ENCODE measurements at places on chromosomes 4 and X.

GRCh38 chr4:26104056-26104685, 190.2 kb downstream of the SMIM20 start:
- DNase-seq, result no peak

- DNase-seq, result no peak
Measured at GRCh38 chr4:42612898-42613297, 44.0 kb downstream of the ATP8A1 start.

- DNase-seq, result no peak
Measured at GRCh38 chr4:48907706-48908477, 1.3 kb upstream of the OCIAD2 start.

DNA sequence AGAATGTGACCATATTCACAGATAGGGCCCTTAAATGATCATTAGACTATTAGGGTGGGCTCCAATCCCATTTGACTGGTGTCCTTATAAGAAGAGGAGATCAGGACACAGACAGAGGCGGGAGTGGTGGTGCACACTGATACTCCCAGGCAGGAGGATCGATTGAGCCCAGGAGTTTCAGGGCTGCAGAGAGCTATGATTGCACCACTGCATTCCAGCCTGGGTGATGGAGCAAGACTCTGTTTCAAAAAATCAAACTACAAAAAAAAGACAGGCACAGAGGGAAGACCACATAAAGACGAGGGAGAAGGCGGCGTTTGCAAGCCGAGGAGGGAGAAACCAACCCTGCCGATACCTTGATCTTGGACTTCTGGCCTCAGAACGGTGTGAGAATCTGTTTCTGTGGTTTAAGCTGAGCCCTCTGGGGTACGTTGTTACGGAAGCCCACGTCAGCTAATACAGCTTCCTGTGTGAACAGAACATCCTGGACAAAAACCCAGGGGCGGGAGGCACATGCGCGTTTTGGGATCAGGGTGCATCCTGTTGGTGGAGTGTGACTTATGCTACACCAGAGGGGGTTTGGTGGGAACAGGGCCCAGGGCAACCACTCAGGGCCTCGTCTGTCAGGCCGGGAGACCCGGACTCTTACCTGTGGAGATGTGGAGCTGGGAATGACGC, 211.8 kb upstream of the PSAPL1 start:
- peak; percentile 10 for DNase-seq

DNA sequence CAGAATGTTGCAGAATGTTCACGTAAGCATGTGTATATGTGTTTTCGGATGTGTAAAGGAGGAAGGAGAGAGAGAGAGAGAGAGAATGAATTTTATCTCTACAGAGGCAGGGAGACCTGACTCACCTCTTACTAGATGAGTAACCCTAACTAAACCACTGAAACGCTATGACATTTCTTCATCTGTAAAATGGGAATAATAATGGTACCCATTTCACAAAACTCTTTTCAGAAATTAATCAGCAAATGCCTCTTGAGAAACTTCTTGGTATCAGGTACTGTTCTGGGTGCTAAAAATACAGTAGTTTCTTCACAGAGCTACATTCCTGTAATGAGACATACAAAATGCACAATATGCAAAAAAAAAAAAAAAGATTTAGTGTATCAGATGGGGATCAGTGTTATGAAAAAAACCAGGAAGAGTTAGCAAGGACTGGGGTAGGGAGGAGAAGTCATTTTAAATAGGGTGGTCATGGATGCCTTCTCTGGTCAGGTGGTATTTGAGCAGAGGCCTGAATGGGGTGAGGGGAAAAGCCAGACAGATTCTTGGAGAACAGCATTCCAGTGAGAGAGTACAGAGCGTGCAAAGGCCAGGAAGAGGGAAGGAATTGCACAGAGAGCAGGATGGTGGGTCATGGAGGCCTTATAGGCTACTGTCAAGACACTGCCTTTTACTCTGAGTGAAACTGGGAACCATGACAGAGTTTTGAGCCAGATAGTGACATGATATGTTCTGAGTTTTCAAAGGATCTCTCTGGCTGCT, 84.9 kb upstream of the SPANXB1 start:
- DNase-seq, result no peak

DNA sequence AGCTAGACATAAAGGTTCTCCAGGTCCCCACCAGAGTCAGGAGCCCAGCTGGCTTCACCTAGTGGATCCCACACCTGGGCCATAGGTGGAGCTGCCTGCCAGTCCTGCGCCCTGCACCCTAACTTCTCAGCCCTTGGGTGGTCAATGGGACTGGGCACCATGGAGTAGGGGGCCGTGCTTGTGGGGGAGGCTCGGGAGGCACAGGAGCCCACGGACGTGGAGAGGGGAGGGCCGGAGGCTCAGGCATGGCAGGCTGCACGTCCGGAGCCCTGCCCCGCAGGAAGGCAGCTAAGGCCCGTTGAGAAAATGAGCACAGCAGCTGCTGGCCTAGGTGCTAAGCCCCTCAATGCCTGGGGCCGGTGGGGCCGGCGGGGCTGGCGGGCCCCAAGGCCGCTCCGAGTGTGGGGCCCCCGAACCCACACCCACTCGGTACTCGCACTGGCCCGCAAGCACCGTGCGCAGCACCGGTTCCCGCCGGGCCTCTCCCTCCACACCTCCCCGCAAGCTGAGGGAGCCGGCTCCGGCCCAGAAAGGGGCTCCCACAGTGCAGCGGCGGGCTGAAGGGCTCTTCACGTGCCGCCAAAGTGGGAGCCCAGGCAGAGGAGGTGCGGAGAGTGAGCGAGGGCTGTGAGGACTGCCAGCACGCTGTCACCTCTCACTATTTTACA, 291.1 kb downstream of the KLHL4 start:
- no peak for DNase-seq

GRCh38 chr4:97646997-97647396, 496.3 kb downstream of the STPG2 start:
- no peak for DNase-seq

DNA sequence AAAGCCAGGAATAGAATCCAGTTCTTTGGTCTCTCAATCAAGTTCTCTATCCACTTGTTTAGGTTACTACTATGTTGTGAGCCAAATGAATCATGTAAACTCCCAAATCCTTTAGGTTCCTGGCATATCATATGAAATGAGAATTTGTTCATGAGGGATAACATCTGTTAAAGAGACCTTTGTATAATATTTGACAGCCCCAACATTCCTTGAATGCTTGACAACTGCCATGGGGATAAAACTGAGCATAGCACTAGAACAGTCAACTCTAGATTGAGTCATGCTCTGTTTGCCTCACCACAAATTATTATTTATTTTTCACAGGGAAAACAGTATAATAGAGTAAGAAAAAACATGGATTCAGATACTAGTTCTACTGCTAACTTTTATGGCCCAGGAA, 93.3 kb downstream of the NAA11 start:
- no peak for DNase-seq

All from stimulated activated CD8-positive, alpha-beta memory T cell treated with anti-CD3 and anti-CD28 coated beads, Interleukin-7, amount 100 ng/mL, for 4 hours (primary cell).